ENCODE measurements at places on chromosomes 16 and 17. TPM values are rescaled to one million over a fixed set of nuclear protein-coding genes. Genes with fewer than 3 reads are reported as not detected.

The MARVELD3 gene
- 3.6 TPM for total RNA-seq

The NEUROD2 gene
- not detected for total RNA-seq

The CDK3 gene
- total RNA-seq: 4.1 TPM

The PSMD12 gene
- total RNA-seq: 40.3 TPM

The DPEP3 gene
- 0.08 TPM for total RNA-seq

DNA sequence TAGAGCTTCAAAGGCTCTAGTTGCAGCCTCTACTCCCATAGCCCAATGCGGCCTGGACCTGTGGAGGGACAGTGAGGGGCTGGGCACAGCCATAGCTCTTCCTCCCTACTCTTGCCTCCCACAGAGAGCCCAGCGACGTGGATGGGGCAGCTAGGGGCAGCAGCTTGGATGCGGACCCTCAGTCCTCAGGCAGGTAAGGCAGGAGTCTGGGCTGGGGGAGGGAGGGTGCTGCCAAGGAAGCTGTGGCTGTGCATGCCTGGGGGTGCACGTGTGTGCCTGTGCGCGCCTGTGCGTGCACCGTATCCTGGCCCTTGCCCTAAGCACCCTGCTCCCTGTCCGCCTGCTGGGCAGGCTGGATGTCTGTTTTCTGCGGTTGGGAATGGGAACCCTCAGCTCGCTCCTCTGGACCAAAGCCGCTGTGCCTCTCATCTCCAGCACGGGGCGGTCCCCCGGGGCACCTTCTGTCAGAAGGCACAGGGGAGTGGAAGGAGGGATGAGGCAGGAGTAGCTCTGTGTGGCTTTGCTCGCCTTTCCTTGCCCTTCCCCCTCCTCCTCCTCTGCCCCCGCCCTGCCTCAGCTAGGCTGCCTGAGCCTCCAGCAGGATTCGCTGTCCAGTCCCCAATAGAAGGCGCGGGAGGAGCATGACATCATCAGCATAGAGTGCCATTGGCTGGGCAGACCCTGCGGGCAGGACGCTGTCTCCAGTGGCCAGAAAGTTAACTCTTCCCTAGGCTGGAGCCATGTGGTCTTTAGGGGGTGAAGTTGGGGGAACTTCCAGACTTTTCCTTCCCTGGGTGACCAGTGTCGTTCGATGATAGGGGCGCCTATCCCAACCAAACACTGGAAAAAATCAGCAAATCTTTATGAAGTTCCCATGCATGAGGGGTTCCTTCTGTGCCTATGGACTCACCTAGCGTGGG, 797 bp downstream of the PRCD start:
- ATAC-seq: peak; percentile 93

GRCh38 chr16:11721781-11722467, 20.7 kb downstream of the TXNDC11 start:
- no peak for ATAC-seq

DNA sequence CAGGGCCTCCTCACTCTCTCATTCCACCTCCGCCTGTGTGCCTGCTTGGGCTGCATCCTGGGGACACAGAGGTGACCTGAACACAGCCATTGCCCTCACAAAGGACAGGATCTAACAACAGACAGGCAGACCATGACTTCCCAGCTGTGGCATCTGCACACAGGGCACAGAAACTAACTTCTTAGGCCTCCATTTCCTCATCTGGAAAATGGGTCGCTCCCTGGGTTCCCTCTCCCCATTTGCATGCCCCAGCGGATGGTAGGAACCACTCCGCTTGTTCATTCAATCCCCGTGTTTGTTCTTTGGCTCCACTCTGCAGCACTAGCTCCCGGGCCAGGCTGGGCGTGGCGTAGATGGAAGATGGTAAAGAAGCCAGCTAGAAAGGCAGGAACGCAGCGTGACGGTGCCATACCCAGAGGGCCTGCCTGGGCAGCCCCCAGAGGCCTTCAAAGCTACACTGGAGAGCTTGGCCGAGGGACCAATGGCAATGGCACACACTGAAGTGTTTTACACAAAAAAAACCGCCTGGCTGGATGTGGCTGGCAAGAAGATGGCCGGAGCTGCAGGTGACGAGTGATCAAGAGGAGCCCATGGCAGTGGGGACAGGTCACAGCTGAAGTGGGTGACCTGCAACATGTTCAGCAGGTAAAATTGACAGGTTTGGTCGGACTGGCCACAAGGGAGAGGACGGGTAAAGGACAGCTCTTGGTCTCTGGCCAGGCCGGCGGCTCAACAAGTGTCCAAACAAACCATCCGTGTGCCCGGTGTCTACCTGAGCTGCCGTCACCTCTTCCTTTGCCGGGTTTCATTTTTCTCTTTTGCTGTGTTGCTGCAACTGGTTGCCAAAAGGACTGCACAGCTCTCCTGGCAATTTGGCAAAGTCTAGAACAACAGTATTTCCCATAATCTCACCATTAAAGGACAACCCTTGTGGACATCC, 66.9 kb downstream of the SOCS1 start:
- ATAC-seq: peak; percentile 62

DNA sequence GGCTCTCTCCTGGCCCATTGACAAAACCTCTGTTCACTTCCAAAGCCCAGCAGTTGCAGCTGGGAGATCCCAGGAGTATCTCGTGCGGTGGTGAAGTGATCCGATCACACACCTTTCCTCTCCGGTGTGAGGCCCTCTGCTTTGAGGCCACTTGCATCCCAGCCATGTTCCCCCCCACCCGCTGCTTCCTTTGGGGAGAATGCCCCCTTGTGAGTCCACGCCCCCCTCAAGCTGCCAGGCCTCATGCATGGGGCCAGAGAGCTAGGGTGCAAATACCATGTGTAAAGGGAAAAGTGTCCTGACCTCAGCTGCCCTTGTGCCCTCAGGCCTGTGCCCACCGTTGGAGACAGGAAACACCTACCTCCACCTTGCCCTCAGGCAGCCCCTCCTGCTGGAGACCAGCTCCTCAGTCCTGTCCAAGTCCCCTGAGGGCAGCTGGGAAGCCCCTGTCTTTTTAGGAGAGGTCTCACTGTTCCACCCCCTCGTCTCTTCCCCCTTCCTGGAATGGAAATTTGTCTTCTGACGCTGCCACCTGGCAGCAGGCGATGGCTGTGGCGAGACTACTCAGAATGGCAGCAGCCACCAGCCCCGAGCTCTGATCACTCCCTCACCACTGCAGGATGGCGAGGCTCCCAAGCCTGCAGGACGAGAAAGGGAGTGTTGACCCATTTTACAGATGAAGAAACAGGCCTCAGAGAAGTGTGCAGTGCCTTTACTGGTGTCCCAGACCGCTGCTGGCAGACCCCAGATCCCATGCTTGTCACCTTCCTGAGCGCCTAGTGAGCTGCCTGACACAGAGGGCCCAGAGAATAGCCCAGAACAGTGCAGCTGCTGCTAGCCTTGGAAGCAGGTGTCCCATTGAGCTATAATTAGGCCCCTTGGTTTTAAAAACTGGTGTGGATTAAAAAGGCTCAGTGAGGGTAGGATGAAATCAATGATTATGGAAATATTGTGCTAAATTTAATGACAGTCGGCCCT, 120.6 kb upstream of the CACNG5 start:
- ATAC-seq: no peak

DNA sequence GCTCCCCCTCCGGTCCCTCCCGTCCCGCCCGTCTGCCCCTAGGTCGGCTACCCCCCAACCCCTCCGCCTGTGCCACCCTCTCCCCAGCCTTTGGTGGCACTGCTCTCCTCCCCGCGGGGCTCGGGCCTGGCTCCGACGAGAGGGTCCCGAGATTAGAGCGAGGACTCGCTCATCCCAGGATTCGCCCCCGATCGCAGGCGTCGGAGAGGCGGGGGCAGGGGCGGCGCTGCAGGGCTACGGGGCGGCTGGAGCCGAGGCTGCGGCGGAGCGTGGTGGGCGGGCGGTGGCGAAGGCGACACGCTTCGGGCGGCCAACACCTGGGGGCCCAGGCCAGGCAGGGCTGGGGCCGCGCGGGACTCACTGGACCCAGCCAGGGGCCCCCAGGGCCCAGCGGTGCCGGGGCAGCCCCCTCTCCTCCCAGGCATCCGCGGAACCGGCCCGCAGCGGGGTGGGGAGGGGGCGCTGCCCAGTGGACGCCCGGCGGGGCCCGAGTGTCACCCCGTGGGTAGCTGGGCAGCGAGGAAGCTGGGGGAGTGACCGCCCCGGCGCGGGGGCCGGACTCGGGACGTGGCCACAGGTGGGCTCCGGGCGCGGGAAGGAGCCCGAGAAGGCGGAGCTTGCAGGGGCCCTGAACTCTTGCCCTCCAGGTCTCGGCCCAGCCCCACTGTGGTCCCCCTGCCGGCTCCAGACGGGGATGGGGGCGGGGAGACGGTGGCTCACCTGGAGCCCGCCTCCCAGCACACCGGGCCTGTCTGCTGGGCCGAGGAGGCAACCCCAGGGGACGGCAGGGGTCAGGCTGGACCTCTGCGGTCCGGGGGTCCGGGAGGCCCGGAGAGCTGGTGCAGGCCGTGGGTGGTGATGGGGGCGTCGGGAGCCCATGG, 1.5 kb downstream of the MGAT5B start:
- ATAC-seq: no peak

DNA sequence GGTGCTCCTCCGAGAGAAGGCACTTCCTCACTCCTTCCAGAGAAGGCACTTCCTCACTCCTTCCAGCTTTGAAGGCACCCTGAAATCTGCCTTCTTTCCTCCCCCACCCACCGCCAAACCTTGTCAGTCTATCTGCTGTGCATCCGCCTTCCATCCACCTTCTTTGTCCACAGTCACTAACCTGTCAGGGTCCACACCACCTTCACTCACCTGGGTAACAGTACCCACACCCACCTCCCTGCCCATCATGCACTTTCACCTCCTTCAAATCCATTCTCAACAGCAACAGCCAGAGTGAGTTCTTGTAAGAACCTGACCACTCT, 5.2 kb downstream of the CCDC102A start:
- no peak for ATAC-seq
